Inflammatory macrophage (primary cell): ENCODE measurements at places on chromosomes 3 and 15.

DNA sequence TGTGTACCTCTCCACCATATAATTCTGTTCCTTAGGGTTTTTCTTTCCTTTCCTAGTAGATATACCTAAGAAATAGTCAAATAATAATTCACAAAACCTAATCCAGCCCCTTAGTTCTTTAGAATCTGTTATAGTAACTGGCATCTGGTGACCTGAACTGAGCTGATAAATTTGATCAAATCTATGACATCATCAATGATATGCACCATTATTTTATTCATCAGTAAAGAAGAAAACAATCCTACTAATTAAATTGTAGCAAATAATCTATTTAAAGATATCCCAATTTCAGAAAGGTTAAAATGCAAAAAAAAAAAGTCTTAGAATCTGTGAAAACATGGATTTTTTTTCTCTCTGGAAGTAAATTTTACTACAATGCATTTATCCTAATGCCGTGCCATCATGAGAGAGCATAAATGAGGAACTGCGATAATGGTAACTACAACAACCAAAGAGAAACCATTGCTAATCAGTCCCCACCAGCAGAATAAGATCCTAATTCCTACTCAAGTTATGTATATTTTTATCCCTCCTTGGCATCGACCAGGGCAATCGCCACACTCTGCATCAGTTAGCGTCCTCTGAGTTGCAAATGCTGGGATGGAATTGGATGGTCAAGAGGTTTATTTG, 6.6 kb upstream of the MNS1 start:
- no peak for DNase-seq

DNA sequence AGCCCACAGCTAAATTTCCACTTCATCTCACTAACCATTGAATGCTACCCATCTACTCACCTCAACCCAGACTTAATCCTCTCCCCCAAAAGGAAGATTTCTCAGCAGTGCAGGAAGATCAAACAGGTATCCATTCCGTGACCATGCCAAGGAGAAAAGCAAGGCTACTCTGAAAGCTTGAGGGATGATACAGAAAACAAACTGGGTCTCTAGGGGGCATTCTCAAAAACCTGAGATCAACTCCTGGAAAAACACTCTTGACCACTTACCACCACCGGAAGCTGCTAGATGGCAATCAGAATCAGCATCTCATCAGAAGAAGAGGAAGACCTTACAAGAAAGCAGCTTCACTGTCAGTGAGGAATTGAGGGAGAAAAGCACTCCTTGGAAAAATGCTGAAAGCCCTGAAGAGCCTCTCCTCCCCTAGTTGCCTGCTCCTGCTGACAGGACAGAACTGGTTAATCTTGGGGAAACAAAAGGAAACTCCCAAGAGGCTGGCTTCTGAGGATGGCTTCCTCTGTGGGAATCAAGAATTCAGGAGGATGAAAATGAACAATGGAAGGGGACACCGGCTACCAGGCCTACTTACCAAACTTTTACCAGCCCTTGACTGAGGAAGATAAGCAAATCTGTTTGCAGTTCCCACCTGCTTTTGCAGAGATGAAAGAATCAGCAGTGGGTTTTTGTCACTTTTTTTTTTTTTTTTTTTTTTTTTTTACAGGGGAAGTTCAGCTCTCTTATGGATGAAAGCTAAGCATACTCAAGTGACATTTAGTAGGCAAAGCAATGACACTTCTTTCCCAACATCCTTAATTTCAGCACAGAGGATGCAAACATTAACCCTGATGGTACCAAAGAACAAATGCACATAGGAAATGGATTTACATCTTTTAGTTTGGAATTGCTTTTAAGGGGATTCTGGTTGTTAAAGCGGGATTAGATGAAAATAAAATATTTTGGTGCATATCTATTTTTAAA, at the start of gene ATP8B4:
Gene ATP8B4, minus strand, starts transcription at position 171 of the 978 bp plus-strand sequence. CDS start 12,267 bp downstream, outside the sequence.
- peak; percentile 75 for DNase-seq

DNA sequence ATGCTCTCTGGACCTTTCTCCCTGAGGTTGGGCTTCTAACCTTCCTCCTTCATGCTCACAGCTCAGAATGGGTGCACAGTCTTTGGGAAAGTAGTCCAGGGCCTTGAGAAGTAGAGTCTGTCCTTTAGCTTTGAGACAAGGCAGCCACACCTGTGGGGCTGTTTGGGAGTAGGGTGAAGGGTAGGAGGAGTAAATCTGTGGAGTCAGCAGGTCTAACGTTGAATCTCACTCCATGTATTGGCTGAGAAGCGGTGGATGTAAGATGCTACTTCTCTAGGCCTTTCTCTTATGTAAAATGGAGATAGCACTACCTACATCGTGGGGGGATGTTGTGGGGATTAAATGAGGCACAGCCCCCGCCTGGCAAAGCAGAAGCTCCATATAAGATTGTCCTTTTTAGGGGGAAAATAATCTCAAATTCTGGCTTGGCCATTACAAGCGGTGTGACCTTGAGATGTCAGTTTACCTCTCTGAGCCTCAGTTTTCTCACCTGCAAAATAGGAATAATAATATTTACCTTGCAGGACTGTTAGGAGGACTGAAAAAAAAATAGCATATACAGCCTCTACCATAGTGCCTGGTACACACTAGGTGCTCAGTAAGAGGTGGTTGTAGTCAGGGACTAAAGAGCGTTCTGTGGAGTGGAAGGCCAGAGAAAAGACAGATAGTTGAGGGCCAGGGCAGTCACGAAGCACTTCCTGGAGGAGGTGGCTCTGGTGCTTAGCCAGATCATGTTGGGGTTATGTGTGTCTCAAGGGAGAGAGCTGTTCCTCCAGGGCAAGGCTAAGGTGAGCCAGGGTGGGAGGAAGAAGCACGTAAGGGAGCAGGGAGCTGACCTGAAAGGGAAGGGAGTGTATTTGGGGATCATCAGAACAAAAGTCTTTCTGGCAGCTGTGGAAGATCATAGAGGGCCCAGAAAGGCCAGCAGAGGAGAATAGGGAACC, 82.8 kb upstream of the MRPS22 start:
- DNase-seq, result no peak

DNA sequence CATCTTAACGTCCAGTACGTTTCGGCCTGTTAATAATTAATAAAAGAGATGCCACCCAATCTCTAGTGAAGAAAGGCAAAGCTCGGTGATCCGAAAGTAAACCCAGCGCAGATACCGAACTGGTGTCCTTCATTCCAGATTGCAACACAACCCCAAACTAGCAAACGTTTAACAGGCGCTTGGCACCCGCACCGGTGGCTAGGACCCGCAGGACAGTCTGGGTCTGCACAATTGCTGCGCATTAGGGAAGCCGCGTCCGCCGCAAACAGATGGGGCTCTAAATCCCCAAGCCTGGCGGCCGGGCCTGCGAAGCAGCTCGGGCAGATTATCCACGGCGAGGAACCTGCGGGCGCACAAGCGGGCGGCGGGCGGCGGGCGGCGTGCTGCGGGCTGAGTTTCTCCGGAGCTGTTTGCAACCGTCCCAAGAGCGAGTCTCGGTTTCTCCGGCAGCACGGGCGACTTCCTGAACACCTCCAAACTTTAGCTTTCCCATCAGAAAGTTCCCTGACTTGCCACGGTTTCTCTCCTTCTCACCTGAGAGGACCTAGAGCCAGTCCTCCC, 112.1 kb upstream of the ICE2 start:
- no peak for DNase-seq

- DNase-seq, result no peak
These were observed 16.3 kb downstream of the BMF start for GRCh38 chr15:40092256-40092978.

DNA sequence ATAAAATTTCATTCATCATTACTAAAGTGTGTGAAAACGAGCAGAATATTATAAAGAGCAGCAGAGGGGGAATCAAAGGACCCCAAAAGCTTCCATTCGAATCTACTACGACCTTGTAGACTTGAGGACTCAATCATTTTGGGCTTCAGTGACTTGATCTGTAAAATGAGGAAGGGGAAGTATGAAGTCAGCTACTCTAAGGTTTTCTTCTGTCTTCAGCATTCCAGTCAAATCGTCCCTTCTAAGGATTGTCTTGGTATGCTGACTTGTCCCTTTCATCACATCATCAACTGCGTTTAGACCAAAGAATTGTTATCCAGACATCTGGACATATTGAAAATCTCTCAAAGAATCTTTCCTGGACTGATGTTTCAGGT, 44.8 kb downstream of the PLD1 start:
- DNase-seq, result peak; percentile 27
